GDM1 (cell line): ENCODE measurements at places on chromosomes 5 and 9.

- DNase-seq, result no peak
These were observed 1005.7 kb downstream of the DTWD2 start for GRCh38 chr5:117982691-117983090.

- DNase-seq, result no peak
These were observed 95.7 kb upstream of the EFNA5 start for GRCh38 chr5:107766439-107766838.

GRCh38 chr9:80945436-80945835 is 743.9 kb downstream of the TLE1 start:
- DNase-seq, result no peak

GRCh38 chr5:52896534-52897237 is 92.5 kb upstream of the ITGA2 start:
- no peak for DNase-seq
